ENCODE measurements at places on chromosomes 7 and 10.

DNA sequence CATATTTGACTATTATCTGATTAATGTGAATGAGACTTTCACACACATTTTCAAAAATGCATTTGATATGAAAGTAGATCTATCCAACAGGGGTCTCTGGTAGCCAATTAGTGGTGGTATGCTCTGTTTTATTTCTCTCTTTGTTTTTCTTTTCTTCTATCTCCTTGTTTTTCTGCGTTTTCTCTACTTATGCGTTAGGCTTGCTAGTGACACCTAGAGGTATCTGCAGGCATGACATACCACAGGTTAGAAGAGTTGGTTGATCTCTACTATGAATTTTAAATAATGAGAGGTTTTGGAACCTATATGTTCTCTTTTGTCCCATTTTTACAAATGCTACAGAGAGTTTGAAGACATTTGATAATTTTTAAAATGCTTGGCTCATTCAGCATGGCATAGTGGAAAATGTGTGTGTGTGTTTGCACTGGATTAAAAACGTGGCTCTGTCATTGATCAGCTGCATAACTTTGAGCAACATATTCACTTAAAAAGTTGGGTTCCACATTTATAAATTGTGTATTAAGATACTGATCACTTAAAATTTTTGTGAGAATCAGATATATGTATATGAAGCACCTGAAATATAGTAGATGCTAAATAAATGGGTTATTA is 28.1 kb upstream of the PLXDC2 start:
- peak; percentile 52 for DNase-seq

DNA sequence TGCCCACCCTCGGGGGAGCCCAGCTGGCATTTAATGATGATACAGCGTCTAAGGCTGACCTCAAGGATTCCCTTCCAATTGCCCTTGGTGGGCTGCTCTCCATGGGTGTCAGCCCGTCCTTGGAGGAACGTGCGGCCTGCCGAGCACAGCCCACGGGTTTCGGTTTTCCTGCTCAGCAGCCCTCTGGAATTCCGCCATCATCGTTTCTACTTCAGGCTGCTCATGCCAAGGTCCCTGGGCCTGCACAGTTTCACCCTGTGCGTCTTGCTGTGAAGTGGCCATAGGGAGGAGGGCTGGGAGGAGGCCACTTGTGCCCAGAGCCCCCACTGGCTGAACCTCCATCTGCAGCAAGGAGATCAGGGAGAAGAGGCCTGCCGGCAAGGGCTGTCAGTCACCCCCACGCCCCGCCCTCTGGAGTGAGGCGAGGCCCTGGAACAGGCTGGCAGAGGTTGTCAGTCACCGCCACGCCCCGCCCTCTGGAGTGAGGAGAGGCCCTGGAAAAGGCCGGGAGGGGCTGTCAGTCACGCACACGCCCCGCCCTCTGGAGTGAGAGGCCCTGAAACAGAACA is 82.8 kb downstream of the CHST15 start:
- no peak for DNase-seq

- DNase-seq, result no peak
Observed at GRCh38 chr7:20131776-20132175, 85.4 kb downstream of the MACC1 start.

- no peak for DNase-seq
Observed at GRCh38 chr10:120039826-120040225, 147.3 kb downstream of the SEC23IP start.

GRCh38 chr7:4486907-4487306 is 195.2 kb upstream of the FOXK1 start:
- DNase-seq, result no peak

DNA sequence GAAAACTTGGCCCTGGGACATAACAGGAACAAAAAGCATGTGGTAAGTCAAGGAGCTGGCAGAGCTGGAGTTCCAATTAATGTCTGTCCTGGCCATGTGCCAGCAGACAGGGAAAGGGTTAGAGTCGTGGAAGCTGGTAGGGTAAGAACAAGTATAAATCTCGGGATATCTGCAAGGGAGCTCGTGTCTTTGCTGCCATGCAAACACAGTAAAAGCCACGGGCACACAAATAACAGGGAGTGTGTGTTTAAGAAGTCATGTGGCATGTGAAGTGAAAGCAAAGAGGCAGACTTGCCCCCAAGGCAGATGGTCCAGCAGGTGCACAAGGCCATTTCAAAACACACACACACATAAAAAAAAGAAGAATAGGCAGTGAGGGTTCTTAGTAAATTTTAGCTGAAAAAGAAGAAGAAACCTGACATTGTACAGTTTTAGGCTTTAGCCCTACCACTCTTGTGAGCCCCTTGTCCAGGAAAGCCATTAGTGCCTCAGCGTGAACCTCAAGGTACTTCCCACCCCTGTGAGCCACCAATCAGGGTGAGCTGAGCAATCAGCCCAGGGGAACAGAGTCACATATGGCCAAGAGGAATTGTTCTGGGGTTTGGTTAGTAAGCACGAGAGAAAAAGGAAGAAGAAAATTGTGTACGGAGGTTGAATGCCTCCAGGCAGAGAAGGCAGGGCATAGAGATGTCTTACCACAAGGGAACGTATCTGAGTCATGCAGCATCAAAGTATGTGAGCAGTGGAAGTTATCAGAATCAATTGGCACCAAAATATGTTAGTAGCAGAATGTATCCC is 32.8 kb upstream of the ARHGAP12 start:
- DNase-seq, result no peak

DNA sequence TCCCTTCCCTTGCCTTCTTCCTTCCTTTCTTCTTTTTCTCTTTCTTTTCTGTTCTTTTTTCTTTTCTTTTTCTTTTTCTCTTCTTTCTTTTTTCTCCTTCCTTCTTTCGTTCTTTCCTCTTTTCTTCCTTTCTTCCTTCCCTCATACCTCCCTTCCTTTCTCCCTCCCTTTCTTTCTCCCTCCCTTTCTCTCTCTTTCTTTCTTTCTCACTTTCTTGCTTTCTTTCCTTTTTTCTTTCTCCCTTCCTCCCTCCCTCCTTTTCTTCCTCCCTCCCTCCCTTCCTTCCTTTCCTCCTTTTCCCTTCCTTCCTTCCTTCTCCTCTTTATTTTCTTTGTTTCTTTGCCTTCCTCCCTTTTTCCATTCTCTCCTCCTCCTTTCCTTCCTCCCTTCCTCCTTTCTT is 96.3 kb downstream of the POM121L12 start:
- no peak for DNase-seq

- DNase-seq, result peak; percentile 51
Observed at GRCh38 chr10:84214612-84215235, 10.6 kb downstream of the LRIT2 start.

GRCh38 chr7:41994746-41995110 is 242.3 kb downstream of the GLI3 start:
- no peak for DNase-seq

DNA sequence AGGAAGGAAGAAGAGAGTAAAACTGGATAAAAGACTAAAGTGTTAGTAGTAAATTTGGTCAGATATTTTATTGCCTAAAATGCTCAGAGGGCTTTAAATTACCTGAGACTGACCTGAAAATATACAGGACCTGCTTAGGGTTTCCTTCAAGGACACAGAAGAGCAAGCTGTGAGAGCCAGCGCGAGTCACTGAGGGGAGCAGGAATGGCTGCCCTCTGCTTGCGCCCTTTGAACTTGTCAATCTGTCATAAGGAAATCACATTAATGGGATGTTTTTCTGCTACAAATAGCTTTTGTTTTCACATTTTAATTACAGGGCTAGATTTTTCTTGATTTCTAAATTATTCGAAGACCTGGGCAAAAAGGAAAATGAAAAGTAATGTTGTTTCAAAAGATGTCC is 26.9 kb downstream of the DNAJB9 start:
- peak; percentile 69 for DNase-seq

DNA sequence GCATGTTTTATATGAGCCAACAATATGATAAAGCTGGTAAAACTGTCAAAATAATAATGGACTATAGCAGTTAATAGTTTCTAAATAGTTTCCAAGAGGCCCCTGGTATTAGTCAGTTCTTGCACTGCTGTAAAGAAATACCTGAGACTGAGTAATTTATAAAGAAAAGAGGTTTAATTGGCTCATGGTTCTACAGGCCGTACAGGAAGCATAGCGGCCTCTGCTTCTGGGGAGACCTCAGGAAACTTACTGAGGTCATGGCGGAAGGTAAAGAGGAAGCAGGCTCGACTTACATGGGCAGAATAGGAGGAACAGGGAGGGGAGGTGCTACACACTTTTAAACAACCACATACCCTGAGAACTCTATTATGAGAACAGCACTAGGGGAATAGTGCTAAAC is 104.6 kb downstream of the PPP1R9A start:
- no peak for DNase-seq

DNA sequence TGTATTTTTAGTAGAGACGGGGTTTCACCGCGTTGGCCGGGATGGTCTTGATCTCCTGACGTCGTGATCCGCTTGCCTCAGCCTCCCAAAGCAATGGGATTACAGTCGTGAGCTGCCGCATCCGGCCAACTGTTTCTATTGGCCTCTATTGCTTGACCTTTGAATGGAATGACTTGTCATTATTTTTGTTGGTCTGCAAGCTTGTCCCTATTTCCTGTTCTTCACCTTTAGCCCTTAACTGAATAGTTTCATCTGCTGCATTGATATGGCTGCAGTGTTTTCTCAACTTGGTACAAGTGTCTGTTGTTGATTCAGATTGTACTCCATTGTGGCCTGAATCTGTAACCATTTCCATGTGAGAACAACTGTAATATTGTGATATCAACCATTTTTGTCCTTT is 105.5 kb downstream of the POLL start:
- DNase-seq, result no peak

- no peak for DNase-seq
Observed at GRCh38 chr7:101121991-101122932, 4.6 kb upstream of the SERPINE1 start.

- DNase-seq, result no peak
Observed at GRCh38 chr10:60009710-60010383, 103.5 kb upstream of the CCDC6 start.

DNA sequence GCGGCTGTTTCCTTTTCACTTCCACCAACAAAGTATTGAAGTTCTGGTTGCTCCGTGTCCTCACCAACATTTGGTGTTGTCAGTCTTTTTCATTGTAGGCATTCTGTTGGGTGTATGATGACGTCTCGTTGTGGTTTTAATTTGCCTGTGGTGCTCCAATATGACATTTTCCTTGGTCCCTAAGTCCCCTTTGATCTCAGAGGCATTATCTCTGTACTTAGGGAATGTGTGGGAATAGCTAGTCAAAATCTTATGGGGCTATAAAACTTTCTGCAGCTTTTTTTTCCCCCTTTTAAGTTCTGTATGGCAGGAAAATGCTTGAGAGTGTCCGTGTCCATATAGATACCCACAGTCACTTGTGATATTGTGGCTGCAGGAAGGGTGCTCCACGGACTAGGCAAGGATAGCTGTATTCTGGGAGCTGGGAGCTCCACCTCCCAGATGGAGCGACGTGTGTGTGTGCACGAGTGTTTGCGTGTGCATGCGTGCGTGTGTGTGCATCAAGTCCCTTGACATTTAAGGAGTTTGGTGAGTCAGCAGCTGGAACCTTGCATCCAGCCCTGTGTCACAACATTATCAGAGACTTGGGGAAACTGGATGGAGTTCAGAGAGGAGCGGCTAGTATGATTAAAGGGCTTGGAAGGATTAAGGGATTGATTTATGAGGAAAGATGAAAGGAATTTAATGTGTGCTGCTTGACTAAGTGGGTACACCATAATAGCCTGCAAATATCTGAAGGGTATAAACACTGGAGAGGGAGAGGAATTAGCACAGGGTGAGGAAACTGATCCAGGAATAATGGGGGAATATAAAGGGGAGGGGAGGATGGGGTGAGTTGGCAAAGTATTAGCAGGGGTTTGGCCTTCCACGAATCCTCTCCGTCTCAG is 66.8 kb downstream of the LRMDA start:
- DNase-seq, result no peak

DNA sequence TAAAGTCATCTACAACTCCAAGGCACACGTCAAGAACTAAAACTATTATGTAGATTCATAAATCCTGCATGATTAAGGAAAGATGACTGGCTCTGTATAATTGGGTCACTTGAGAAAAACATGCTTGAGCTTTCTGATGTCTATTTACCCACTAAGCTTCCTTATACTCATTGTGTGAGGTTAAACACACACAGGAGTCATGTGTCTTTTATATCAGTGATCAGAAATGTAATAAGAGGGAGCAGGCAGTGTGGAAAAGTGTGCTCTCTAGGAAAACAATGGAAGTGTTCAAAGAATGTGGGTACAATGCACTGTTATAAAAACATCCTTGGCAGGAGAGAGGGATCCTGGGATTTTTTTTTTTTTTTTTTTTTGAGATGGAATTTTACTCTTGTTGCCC is 108.6 kb upstream of the ARID5B start:
- no peak for DNase-seq

- DNase-seq, result no peak
Observed at GRCh38 chr7:64314566-64314965, 805 bp downstream of the ZNF736 start.

DNA sequence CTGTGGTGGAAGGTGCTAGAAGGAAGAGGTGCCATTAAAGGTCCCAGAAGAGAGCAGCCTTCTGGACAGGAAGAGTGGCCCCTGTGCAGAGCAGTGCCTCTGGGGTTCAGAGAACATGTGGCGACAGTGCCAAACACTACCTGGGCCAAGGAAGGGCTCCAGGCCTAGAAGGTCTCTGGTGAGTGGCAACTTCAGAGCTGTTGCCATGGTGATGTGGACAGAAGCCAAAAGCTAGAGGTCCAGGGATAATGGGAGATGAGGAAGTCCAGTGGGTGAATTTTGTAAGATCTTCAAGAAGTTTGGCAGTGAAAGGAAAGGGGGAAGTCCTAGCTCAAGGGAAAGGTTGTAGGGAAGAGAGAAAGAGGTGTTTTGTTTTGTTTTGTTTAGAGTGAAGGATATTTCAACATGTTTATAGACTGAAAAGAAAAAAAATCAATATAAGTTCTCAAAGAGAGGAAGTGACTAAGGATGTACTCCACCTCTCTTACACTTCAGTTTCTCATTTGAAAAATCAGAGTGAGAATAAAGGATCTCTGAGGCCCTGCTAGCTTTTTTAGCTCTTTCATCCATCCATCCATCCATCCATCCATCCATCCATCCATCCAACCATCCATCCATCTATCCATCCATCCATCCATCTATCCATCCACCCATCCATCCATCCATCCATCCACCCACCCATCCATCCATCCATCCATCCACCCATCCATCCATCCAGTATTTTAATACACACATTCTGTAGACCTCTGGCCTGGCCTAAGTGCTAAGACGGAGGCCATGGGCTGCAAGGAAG is 77.1 kb upstream of the DUSP5 start:
- no peak for DNase-seq

DNA sequence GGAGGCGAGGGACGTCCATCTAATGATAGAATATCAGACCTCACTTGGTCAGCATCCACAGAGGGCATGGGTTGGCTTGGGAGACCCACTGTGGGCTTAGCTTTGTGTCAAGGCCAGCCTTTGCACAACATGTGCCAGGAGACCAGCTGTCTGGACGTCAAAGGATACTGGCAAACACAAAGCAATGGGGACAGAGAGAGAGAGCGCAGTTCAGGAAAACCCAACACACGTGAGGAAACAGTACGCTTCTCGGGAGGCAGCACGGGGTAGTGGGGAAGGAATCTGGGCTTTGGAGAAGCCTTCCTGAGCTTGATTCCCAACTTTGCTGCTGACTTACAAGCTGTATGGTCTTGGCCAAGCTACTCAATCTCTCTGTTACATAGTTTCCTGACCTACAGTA is 14.7 kb downstream of the PRLHR start:
- DNase-seq, result no peak
